ENCODE measurements at places on chromosomes 12 and 14. TPM values are rescaled to one million over a fixed set of nuclear protein-coding genes. Genes with fewer than 3 reads are reported as not detected.

DNA sequence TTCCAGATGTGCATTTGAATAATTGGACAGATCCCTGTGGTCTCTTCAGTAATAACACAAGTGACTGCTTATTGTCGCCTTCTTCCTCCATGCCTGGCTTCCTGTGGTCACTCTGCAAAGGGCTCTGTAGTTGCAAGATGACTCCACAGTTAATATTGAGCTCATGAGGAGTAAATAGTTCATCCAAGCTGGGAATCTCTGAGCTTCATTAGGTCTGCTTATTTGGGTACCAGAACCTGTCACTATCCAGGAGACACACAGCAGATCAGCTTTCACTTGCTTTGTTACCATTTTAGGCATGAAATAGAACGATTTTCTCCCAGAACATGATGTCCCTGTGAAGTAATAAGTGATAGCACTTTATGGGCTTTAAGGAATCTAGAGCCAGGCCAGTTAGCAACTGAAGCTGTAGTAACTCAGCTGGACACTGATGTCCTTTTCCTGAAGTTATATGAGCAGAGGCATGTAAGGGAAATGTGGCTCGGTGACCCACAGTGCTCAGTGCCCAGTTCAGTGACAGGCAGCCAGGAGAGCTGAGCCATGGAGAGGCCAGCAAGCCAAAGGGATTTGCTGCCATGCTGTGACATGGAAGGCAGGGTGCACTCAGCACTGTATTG lies 50.1 kb downstream of the CRADD start:
- H3K4me3 ChIP-seq: no peak overlapping the region
- H3K27me3 ChIP-seq: no peaks in the 10 kb centered on the region
- H3K27ac ChIP-seq: peak overlapping the region; percentile 41
- H3K36me3 ChIP-seq: no peaks in the 10 kb centered on the region

- H3K4me1 ChIP-seq: peaks cover 37% of the 10 kb centered on the region
- H3K27me3 ChIP-seq: no peaks in the 10 kb centered on the region
- no peak for DNase-seq
- H3K27ac ChIP-seq: no peak overlapping the region
Observed at GRCh38 chr14:71472356-71473340, 459.6 kb upstream of the RGS6 start.

DNA sequence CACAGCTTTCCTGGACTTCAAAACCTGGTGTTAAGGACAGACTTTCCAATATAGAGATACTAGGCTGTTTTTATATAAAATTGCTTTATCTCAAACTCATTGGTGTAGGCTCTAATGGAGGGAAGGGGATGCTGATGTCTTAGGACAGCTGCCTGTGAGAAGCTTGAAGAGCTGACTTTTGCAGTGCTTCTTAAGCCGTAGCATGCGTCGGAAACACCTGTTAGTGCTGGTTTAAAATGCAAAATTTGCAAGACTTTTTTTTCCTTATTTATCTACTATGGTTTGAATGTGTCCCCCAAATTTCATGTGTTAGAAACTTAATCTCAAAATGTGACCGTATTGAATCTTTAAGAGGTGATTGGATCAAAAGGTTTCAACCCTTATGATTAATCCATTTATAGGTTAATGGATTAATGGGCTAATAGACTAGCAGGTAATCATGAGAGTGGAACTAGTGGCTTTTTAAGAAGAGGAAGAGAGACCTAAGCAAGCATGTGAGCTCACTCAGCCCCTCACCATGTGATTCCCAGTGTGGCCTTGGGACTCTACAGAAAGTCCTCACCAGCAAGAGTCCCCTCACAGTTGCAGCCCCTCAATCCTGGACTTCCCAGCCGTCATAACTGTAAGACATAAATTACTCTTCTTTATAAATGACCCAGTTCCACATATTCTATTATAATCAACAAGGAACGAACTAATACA lies 60.9 kb upstream of the FUT8 start:
- H3K36me3 ChIP-seq: no peaks in the 10 kb centered on the region
- no peaks in the 10 kb centered on the region for H3K27me3 ChIP-seq
- peaks cover 28% of the 10 kb centered on the region for H3K4me1 ChIP-seq
- DNase-seq: no peak
- peak overlapping the region; percentile 28 for H3K27ac ChIP-seq

- H3K27ac ChIP-seq: no peak overlapping the region
- H3K4me3 ChIP-seq: no peak overlapping the region
- H3K36me3 ChIP-seq: no peaks in the 10 kb centered on the region
- H3K27me3 ChIP-seq: no peaks in the 10 kb centered on the region
Observed at GRCh38 chr14:59565087-59565486, 11.5 kb downstream of the CCDC175 start.

GRCh38 chr12:9361879-9362326 lies 153.7 kb upstream of the PZP start:
- H3K4me1 ChIP-seq: peaks cover 23% of the 10 kb centered on the region
- H3K27ac ChIP-seq: no peak overlapping the region
- no peak for DNase-seq
- H3K36me3 ChIP-seq: no peaks in the 10 kb centered on the region
- H3K27me3 ChIP-seq: no peaks in the 10 kb centered on the region

C14orf39 gene
- not detected for total RNA-seq

- H3K4me3 ChIP-seq: no peak overlapping the region
- H3K27ac ChIP-seq: peak overlapping the region; percentile 19
- H3K27me3 ChIP-seq: no peaks in the 10 kb centered on the region
- DNase-seq: no peak
- H3K36me3 ChIP-seq: no peaks in the 10 kb centered on the region
- peaks cover 47% of the 10 kb centered on the region for H3K4me1 ChIP-seq
Observed at GRCh38 chr12:4118017-4118510, 155.5 kb upstream of the CCND2 start.

ADAMTS20 gene
- not detected for total RNA-seq

DNA sequence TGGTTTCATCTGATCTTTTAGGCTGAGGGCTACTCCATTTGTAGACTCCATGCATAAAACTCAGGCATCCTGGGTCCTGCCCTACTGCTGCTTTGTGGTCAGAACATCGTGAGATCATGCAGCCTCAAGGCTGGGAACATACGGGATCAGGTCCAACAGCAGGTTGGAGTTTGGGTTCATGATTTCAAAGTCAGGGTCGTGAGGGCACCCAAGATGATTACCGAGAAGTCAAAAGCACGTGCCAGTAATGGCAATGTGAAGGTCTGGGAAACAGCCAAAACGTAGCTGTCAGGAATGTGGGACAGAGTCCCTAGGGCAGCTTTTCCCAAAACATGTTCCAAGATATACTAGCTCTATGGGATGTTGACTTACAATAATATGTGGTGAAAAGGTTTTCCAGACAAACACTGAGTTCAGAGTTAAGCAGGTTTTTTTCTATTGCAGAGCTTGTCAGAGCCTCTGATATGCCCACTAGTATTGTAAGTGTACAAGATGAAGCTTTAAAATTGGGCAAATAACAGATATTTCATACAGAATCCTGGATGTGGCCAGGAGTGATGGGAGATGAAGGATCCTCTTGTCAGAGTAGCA lies 130.3 kb upstream of the DNM1L start:
- H3K4me1 ChIP-seq: peaks cover 18% of the 10 kb centered on the region
- H3K27me3 ChIP-seq: no peaks in the 10 kb centered on the region
- no peak overlapping the region for H3K4me3 ChIP-seq

DNAH10 gene
- total RNA-seq: 0.26 TPM

- no peak overlapping the region for H3K4me3 ChIP-seq
- H3K36me3 ChIP-seq: peaks cover 20% of the 10 kb centered on the region
- H3K4me1 ChIP-seq: peaks cover 6% of the 10 kb centered on the region
- H3K27ac ChIP-seq: no peak overlapping the region
- DNase-seq: no peak
Observed at GRCh38 chr12:106839333-106839732, 64.9 kb downstream of the RIC8B start.

DNA sequence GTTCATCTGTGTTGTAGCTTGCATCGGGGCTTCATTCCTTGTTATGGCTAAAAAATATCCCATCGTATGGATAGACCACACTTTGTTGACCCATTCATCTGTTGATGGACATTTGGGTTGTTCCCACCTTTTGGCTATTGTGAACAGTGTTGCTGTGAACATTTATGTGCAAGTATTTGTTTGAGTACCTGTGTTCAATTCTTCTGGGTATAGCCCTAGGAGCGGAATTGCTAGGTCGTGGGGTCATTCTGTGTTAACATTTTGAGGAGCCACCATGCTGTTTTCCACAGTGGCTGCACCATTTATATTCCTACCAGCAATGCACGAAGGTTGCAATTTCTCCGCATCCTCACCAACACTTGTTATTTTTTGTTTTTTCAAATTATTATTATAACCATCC lies 23.0 kb upstream of the NCOR2 start:
- no peak overlapping the region for H3K4me3 ChIP-seq
- no peaks in the 10 kb centered on the region for H3K36me3 ChIP-seq
- no peaks in the 10 kb centered on the region for H3K27me3 ChIP-seq
- no peak for DNase-seq

GRCh38 chr14:73888460-73888725 lies 1.7 kb downstream of the ZNF410 start:
- H3K4me1 ChIP-seq: peaks cover 21% of the 10 kb centered on the region
- H3K27me3 ChIP-seq: no peaks in the 10 kb centered on the region
- peak overlapping the region; percentile 95 for H3K27ac ChIP-seq

SDSL gene
- total RNA-seq: 4.7 TPM

MMP19 gene
- 91.7 TPM for total RNA-seq

GRCh38 chr14:99679543-99679942 lies 4.6 kb upstream of the CYP46A1 start:
- no peak overlapping the region for H3K4me3 ChIP-seq
- H3K27ac ChIP-seq: no peak overlapping the region
- no peak for DNase-seq

DNA sequence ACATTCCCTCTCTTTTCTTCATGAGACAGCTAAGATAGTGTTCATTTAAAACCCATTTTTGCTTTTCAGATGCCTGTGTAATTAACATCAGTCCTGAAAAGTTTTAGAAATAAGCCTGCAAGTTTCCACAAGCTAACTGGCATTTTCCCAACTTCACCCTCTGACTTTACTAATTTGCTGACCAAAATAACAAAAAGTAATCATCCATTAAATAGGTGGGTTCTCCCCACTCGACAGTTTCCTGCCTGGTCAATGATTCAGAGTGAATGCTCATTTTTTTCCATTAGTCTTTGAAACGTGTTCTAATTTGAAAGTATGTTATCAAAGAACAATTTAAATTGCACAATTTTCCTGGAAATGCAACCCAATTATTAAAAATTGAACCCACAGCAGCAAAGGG lies 23.6 kb downstream of the NELL2 start:
- H3K27me3 ChIP-seq: no peaks in the 10 kb centered on the region
- no peak overlapping the region for H3K4me3 ChIP-seq
- H3K27ac ChIP-seq: no peak overlapping the region
- DNase-seq: no peak

GRCh38 chr14:90842726-90843125 lies 26.5 kb upstream of the TTC7B start:
- no peak overlapping the region for H3K27ac ChIP-seq
- DNase-seq: no peak

TTC9 gene
- total RNA-seq: 9.3 TPM

DNA sequence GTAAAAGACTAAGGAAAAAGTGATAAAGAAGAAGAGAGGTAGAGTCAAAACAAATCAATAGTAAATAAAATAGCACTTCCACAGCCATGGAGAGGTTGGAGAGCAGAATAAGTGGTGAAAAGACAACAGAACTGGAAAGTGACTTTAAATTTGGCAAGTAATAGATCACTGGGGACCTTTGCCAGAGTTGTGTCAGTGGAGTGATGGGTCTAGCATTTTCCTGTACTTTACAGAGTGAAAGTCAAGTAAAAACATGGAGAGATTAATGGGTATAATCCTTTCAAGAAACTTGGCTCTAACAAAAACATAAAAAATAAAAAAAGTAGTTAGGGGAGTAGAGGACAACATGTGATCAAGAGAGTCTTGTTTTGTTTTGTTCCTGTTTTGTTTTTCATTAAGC lies 502.2 kb upstream of the RPL10L start:
- no peaks in the 10 kb centered on the region for H3K27me3 ChIP-seq
- no peak for DNase-seq
- no peak overlapping the region for H3K4me3 ChIP-seq

GRCh38 chr14:42141328-42141727 lies 534.7 kb downstream of the LRFN5 start:
- H3K4me1 ChIP-seq: no peaks in the 10 kb centered on the region
- no peak overlapping the region for H3K4me3 ChIP-seq
- no peak for DNase-seq
- no peaks in the 10 kb centered on the region for H3K36me3 ChIP-seq
- H3K27ac ChIP-seq: no peak overlapping the region

DNA sequence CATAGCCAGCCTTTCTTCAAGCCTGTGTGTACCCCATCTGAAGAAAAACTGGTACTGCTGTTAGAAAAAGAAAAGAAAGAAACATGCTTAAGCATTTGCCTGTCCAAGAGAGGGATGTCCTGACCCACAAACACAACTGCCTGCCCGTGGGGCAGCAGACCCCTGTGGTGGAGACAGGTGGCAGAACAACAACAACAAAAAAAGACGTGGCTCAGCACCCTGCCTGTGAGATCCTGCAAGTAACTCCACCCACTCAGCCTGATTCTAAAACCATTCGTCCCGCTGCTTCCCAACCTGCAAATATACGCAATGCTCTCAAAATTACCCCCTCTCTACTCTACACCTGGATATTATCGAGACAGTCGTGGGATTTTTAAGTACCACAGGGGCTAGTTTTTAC lies 64.9 kb upstream of the ZDHHC17 start:
- no peaks in the 10 kb centered on the region for H3K36me3 ChIP-seq
- no peaks in the 10 kb centered on the region for H3K27me3 ChIP-seq
- no peak overlapping the region for H3K4me3 ChIP-seq
- H3K27ac ChIP-seq: no peak overlapping the region

- no peak overlapping the region for H3K4me3 ChIP-seq
- H3K27ac ChIP-seq: no peak overlapping the region
- no peaks in the 10 kb centered on the region for H3K4me1 ChIP-seq
- DNase-seq: no peak
- no peaks in the 10 kb centered on the region for H3K27me3 ChIP-seq
Observed at GRCh38 chr12:131752451-131752850, 41.6 kb downstream of the SFSWAP start.

DNA sequence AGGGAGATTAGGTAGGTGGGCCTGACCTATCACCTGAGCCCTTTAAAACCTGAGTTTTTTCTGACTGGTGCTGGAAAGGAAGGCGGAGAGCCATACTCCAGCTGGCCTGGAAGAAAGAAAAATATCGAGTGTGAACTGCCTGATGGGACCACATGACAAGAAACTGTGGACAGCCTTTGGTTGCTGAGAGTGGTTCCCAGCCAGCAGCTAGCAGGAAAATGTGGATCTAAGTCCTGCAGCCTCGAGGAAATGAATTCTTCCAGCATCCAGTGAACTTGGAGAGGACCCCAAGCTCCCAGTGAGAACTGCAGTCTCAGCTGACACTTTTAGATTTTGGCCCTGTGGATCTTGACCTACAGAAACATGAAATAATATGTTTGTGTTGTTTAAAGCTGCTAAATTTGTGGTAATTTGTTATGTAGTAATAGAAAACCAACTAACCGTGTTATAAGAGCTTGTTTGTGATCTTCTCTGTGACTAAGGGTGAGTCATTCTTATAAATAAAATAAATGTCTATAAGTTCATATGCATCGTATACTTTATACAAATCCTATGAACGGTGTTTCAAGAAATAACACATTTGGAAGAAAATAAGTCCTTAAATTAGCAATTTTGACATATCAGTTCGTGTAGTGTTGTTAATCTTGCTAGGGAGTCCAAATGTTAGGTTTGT lies 359.6 kb downstream of the BMP4 start:
- no peak overlapping the region for H3K27ac ChIP-seq
- no peaks in the 10 kb centered on the region for H3K4me1 ChIP-seq
- no peaks in the 10 kb centered on the region for H3K27me3 ChIP-seq
- DNase-seq: no peak
- H3K4me3 ChIP-seq: no peak overlapping the region

- H3K4me3 ChIP-seq: no peak overlapping the region
- no peaks in the 10 kb centered on the region for H3K4me1 ChIP-seq
- peak; percentile 78 for DNase-seq
- peak overlapping the region; percentile 55 for H3K27ac ChIP-seq
Observed at GRCh38 chr12:69688471-69689427, 10.4 kb downstream of the BEST3 start.

Data from spleen (tissue), 13 donors.